ENCODE measurements at places on chromosomes 2 and 18. TPM values are rescaled to one million over a fixed set of nuclear protein-coding genes. Genes with fewer than 3 reads are reported as not detected.

The FEV gene
- total RNA-seq: not detected

The PROM2 gene
- total RNA-seq: 2.3 TPM

The DSC3 gene
- not detected for total RNA-seq

GRCh38 chr2:210493528-210493927 lies 17.0 kb upstream of the LANCL1 start:
- no peak for DNase-seq

DNA sequence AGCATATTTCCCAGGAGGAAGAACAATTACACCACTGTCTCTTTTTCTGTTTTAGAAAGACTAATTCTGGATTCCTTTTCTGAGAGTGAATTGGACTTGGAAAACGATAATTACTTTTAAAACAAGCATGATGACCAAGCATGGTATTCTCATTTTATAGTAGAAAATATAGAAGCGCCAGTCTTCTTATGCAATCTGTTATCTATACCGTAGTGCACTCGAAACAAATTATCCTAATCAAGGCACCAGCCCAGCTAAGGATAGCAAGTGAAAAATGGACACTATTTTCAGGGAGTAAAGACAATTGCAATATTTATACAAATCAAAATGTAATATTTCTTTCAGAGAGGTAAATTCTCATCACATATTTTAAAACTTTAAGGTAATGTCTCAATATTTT lies 892.1 kb upstream of the POU3F3 start:
- DNase-seq: no peak

- no peak for DNase-seq
Measured at GRCh38 chr18:7754725-7755181, 187.6 kb downstream of the PTPRM start.

The SLC11A1 gene
- 0.03 TPM for total RNA-seq

The GRHL1 gene
- not detected for total RNA-seq
